ENCODE measurements at places on chromosomes 3 and 15.
A peak's percentile ranks its signal among the peaks of the same experiment; 100 is the strongest.

- no peak overlapping the region for H3K27ac ChIP-seq
- DNase-seq: no peak
- H3K4me1 ChIP-seq: peaks cover 3% of the 10 kb centered on the region
- no peak overlapping the region for H3K4me3 ChIP-seq
- peaks cover 76% of the 10 kb centered on the region for H3K27me3 ChIP-seq
Observed at GRCh38 chr15:83283138-83283812, 1.2 kb downstream of the BNC1 start.

DNA sequence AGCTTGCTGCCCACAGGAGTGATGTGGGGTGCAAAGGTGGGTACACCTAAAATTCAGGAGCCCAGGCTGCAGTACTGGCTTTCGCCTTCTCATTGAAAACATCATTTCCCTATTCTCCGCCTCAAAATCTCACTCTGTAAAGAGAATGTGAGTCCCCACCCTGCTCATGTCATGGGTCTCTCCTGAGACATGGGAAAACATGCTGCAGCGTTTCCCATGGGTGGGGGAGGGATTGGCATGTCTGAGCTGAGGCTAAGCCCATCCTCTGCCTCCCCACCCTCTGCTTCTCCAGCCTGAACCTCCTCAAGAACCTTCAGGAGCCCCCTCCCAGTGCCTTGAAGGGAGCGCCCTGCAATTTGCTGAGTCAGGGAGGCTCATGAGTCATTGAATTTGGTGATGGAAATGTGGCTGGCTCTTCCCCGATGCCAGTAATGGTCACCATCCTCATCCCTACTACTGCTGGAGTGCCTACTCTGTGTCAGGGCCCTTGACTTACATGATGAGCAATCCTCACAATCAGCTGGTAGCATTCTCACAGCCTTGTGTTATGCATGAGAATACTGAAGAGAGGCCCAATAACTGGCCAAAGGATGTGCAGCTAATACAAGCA, 28.8 kb downstream of the WNT5A start:
- H3K27me3 ChIP-seq: no peaks in the 10 kb centered on the region
- no peaks in the 10 kb centered on the region for H3K4me1 ChIP-seq
- no peak overlapping the region for H3K4me3 ChIP-seq
- no peak overlapping the region for H3K27ac ChIP-seq
- DNase-seq: no peak
- H3K36me3 ChIP-seq: no peaks in the 10 kb centered on the region

DNA sequence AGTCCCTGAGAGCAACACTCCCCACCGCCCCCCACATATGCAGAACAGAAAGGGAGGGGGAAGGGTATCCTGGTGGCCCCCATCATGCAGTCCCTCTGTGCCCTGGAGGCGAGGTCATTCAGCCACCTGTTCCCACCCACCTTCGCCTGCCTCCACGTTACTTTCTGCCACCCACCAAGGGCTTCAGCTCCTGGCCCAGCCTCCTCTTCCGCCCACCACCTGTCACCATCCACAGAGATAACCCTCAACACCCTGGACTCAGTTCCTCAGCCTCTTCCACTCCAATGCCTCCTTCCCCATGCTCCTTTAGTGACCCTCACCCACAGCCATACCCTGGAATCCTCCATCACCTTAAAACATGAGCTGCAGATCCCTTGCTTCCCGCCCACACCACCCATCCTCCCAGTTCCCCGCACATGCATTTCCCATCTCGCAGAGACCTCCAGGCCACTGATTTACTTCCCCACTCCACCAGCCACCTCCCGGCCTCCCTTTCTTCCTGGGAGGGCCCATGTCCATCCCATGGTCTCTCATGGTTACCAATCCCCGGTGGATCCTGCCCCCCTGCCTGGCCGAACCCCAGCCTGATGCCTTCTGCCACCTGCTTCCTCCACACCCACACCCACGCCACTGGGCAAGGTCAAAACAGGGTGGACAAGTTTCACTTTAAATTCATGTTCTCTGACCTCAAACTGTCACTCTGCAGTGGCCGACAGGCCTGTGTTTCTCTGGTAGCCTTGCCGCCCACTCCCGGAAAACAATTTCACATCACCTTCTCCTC, 18.2 kb downstream of the HOMER2 start:
- peaks cover 16% of the 10 kb centered on the region for H3K27me3 ChIP-seq
- H3K36me3 ChIP-seq: no peaks in the 10 kb centered on the region
- no peak for DNase-seq
- peaks cover 2% of the 10 kb centered on the region for H3K4me1 ChIP-seq

DNA sequence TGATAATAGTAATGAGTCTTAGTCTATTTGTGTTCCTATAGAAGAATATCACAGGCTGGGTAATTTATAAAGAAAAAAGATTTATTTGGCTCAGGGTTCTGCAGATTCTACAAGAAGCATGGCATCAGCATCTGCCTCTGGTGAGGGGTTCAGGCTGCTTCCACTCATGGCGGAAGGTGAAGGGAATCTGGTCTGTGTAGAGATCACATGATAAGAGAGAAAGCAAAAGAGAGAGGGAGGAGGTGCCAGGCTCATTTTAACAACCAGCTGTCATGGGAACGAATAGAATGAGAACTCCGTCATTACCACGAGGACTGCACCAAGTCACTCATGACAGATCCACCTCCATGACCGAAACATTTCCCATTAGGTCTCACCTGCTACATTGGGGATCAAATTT, 664.0 kb upstream of the SGO1 start:
- no peaks in the 10 kb centered on the region for H3K36me3 ChIP-seq
- no peaks in the 10 kb centered on the region for H3K27me3 ChIP-seq
- no peak for DNase-seq
- H3K27ac ChIP-seq: no peak overlapping the region

- H3K4me1 ChIP-seq: peaks cover 30% of the 10 kb centered on the region
- peaks cover 18% of the 10 kb centered on the region for H3K36me3 ChIP-seq
- H3K4me3 ChIP-seq: no peak overlapping the region
- no peaks in the 10 kb centered on the region for H3K27me3 ChIP-seq
- H3K27ac ChIP-seq: no peak overlapping the region
- no peak for DNase-seq
Observed at GRCh38 chr15:41836073-41836472, 2.6 kb upstream of the PLA2G4B start.

GRCh38 chr3:55611121-55611520, 124.0 kb upstream of the WNT5A start:
- no peak overlapping the region for H3K27ac ChIP-seq
- no peaks in the 10 kb centered on the region for H3K27me3 ChIP-seq
- no peaks in the 10 kb centered on the region for H3K36me3 ChIP-seq

- no peaks in the 10 kb centered on the region for H3K27me3 ChIP-seq
- no peak for DNase-seq
- H3K27ac ChIP-seq: no peak overlapping the region
Observed at GRCh38 chr3:195872800-195873199, 35.6 kb downstream of the TNK2 start.

DNA sequence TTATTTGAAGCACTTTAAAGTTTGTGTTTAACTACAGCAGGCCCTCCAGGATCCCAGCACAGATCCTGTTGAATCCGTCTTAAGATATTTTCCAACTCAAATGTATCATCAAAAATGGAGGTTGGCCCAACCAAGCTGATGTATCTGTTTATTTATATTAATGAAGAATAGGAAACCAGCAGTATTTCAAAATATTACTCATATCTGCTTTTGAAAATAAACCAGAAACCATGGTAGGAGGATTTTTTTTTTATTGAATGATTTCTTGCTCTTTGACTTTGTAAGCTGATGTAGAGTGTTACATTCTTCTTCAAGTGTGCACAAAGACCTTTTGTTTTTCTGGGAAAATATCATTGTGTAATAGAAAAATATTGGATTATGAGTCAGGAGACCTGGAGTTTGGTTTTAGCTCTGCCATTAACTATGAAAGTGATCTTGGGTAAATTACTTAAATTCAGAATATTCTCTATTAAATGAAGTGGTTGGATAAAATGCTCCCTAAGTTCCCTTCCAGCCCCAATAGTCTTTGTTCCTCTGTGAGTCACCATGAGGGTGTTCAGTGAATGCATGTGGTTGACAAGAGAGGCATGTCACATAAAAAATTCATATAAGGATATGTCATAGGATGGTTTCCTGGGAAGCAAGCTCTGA, 221.3 kb upstream of the GAP43 start:
- H3K4me3 ChIP-seq: no peak overlapping the region
- DNase-seq: no peak
- no peaks in the 10 kb centered on the region for H3K36me3 ChIP-seq
- H3K27ac ChIP-seq: no peak overlapping the region

GRCh38 chr3:65730449-65730848, 308.3 kb downstream of the MAGI1 start:
- no peak overlapping the region for H3K27ac ChIP-seq
- H3K36me3 ChIP-seq: no peaks in the 10 kb centered on the region

DNA sequence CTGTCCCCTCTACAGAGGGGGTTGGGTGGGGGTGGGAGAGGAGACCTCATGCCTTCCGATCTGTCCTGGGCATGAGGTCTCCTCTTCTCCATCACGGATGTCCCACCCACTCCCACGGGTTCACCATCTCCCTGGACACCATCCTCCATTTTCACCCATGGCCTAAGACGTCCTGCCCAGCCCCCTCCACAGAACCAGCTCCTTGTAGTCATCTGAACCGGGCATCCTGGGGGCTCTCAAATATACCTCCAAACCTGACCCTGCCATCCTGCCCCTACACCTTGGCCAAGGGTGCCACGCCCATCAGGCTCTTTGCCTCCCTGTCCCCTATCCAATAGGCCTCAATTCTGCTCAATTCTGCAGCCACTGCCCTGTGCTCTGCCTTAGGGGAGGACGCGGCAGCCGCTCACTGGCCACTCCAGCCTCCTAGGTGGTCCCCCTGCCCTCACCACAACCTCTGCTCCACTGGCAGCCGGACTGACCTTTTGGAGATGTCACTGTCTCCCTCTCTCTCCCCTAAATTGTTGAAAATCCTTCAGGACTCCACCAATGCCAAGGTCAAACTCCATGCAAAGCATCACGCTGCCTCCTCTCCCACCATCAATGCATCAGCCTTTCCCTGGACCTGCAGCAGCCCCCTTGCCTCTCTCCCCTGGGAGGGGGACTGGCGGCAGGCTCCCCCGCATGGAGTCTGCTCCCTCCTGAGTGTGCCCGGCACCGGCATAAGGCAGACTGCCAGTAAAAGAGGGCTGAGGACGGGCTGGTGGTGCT, 9.4 kb upstream of the ANPEP start:
- H3K4me1 ChIP-seq: peaks cover 3% of the 10 kb centered on the region
- H3K27ac ChIP-seq: no peak overlapping the region
- H3K27me3 ChIP-seq: peaks cover 14% of the 10 kb centered on the region
- no peaks in the 10 kb centered on the region for H3K36me3 ChIP-seq
- DNase-seq: no peak

DNA sequence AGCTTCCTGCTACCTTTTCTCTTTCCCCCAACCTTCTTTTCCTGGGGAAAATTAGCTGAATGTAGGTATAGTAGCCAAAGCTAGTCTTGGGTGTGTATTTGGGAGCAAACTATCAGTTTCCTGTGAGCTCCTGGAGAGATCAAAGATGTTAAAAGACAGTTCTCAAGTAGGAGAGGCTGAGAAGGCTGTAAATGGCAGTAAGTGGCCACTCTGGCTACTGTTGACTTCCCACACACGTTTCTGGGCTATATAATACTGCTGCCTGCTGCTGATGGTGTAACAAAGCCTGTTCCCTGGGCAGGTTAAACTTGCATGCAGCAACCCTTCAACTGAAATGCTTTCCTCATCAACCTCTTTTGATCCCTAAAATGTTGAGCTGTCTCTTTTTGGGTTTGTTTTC, 27.6 kb downstream of the ARID3B start:
- no peak for DNase-seq
- H3K36me3 ChIP-seq: peaks cover 59% of the 10 kb centered on the region
- no peak overlapping the region for H3K4me3 ChIP-seq
- peaks cover 33% of the 10 kb centered on the region for H3K4me1 ChIP-seq
- H3K27me3 ChIP-seq: no peaks in the 10 kb centered on the region
- no peak overlapping the region for H3K27ac ChIP-seq

- H3K4me3 ChIP-seq: no peak overlapping the region
- DNase-seq: no peak
- no peaks in the 10 kb centered on the region for H3K4me1 ChIP-seq
- no peak overlapping the region for H3K27ac ChIP-seq
Observed at GRCh38 chr3:186165331-186165730, 56.4 kb upstream of the ETV5 start.

DNA sequence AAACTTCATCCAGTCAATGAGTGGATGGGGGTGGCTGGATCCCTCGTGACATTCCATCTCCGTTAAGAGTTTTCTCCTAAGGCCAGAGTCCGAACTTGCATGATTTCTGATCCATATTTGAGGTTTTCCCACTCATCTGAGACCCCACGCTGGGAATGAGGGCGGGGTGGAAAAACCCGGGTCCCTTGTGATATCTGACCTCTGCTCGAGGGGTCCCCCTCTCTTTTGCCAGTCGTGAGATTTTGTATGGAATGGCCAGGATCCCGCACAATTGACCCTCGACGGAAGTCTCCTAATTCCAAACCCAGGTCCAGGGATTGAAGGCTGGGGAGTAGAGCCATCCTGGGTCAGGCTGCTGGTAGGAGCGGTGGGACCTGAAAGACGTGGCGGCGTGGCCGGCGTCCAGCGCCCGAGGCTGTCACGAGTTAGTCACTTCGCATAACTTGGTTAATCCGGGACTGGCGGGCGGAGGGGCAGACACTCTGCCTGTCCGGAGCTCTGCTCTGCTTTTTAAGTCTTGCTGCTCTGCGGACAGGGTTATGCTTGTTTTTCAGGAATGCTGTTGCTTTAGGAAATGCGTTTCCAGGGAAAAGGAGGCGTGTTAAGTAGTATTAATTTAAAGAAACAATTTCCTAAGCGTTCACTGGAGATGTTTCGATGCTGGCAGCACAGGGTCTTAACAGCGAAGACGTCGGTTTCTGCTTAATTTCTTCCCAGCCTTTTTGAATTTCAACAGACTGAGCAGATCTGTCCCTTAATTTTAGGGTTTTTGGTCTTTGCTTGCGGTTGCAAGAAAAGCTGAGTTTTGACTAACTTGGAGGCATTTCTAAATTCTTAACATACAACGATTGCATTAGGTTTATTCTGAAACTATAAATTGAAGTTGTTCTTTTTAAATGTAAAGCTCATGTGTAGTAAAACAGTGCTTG, 69.7 kb upstream of the LRRFIP2 start:
- peak; percentile 14 for DNase-seq
- H3K36me3 ChIP-seq: peaks cover 14% of the 10 kb centered on the region
- peak overlapping the region; percentile 92 for H3K4me3 ChIP-seq
